ENCODE measurements at places on chromosomes 1 and 21.

- no peak for DNase-seq
Measured at GRCh38 chr1:176448340-176448739, 14.6 kb upstream of the PAPPA2 start.

DNA sequence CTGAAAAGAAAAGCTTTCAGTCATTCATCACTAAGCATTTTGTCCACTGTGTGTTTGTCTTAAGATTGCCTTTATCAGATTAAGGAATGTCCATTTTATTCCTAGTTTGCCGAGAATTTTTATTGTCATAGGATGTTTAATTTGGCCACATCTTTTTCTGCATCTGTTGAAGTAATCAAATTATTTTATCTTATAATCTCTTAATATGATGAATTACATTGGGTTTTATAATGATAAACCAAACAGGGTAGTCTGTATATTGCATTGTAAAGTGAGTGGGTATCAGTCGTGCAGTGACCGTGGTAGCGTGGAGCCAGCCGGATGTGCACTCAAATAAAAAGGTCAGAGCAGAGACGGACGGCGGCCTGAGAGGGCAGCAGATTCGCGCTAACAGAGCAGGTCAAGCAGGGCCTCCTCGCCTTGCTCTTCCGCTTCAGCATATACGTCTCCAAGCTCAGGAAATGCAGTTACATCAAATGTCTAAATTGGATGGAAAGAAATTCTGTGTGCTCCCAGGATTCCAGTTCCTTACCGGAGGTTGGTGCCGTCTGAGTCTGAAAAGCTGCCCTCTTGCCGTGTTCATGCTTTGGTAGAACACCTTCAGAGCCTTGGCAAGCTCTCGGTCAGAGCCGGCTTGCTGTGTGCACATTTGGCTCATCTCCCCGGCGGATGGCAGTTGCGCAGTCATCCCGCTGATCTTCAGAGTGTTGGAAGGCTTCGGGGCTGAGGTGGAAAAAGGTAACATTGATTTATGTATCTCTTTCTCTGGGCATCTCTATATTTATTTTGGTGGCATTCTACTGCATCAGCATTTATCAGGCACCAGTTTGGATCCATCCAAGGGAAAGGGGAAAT lies 51.5 kb downstream of the SCCPDH start:
- DNase-seq: no peak

GRCh38 chr1:20149601-20150325 lies 10.6 kb downstream of the PLA2G2F start:
- DNase-seq: no peak

DNA sequence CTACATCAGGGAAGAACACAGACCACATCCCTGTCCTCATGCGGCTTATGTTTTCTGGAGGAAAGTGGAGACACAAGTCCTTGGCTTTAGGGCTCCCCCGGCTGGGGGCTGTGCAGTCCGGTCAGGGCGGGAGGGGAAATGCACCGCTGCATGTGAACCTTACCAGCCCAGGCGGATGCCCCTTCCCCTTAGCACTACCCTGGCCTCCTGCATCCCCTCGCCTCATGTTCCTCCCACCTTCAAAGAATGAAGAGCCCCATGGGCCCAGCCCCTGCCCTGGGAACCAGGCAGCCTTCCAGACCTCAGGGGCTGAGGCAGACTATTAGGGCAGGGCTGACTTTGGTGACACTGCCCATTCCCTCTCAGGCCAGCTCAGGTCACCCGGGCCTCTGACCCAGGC lies 45.5 kb downstream of the TNNT2 start:
- DNase-seq: no peak

- no peak for DNase-seq
Measured at GRCh38 chr1:246875041-246876026, 56.4 kb downstream of the AHCTF1 start.

DNA sequence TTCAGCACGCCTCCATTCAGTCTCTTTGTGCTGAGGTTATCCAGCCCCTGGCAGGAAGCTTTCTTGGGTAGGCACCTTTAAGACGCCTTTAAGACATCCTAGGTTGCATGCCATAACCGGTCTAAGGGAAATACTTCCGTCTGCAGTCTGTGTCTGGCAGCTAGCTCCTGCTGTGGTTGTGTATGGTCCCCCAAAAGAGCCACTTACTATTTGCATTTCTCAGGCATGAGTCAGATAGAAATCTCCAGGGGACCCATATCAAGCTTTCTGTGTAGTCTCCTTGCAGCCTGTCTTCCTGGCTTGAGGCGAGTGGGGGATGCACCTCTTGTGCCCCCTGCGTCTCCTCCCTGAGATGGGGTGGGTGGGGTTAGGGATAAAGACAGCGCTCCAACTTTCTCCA lies 10.0 kb upstream of the RYR2 start:
- DNase-seq: no peak

GRCh38 chr1:217590598-217590997 lies 40.3 kb downstream of the GPATCH2 start:
- no peak for DNase-seq

GRCh38 chr1:9376430-9376829 lies 83.7 kb downstream of the SPSB1 start:
- DNase-seq: no peak

DNA sequence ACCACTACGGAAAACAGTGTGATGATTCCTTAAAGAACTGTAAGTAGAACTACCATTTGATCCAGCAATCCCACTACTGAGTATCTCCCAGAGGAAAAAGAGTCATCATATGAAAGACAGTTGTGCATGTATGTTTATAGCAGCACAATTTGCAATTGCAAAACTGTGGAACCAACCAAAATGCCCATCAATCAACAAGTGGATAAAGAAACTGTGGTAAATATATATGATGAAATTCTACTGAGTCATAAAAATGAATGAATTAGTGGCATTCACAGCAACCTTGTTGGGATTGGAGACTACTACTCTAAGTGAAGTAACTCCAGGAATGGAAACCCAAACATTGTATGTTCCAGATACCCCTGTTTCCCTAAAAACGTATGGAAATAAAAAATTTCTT lies 337.0 kb upstream of the PTBP2 start:
- no peak for DNase-seq

DNA sequence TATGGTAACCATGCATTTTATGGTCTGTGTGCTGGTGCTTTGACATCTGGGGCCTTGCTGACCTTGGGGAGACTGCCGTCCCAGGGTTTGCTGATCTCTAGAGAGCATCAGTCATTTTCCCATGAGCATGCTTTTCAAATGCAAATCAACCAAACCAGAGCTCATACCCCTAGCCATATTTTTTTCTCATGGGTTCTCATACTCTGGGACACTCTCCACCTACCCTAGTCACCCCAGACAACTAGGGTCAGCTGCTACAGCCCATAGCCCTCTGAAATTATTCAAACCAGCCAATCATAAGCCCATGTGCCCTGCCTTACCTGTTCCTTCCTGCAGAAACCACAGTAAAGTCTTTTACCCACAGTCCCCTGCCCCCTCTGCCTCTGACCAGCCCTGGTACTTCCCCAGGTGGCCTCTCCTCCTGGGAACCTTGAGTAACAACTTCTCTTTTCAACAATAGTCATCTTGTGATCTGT lies 132.0 kb downstream of the MAP3K21 start:
- no peak for DNase-seq

- DNase-seq: no peak
Measured at GRCh38 chr1:159091607-159092031, 15.1 kb upstream of the AIM2 start.

DNA sequence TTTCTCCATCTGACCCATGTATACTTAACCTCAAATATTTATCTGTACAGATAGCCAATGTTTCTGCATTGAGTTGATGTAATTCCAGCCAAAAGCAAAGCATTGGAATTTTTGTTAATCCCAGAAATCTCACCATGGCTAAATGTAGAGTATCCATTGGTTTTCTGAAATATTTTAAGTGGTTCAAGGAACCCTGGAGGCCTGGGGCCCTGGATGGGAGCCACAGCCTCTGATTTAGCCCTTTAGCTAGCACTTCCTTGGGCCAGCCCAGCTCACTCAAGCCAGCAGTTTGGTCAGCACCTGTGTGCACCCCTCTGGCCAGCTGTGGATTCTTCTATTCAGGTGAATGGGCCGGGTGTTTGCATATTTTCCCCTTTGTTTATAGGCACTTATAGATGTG lies 18.8 kb upstream of the EPS8L3 start:
- no peak for DNase-seq

DNA sequence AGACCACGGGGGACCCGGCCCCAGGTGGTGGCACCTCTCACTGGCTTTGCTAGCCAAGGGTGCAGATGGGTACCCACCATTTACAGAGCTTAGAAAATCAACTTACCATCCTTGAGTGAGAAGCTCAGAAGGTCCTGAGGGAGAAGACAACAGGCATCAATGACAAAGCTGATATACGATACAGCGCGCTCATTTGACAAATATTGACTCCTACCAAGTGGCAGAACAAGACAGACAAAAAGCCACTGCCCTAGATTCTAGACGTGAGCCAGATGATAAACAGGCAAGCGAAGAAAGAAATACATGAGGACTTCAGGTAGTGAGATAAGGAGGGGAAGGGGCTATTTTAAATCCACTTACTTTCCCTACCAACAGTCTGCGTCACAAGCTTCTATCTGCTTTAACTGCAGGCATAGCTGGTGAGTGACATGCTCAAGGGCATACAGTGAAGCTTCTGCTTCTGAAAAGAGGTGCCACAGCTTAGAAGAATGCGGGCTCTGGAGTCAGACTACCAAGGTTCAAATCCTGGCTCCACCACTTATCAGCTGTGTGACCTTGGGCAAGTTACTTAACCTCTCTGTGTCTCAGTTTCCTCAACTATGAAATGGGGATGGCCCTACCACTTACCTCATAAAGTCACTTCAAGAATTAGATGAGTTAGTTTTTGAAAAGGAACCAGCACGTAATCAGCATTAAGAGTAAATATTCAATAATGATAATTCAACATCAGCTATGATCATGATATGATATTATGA lies 29.1 kb downstream of the TMCO4 start:
- no peak for DNase-seq

DNA sequence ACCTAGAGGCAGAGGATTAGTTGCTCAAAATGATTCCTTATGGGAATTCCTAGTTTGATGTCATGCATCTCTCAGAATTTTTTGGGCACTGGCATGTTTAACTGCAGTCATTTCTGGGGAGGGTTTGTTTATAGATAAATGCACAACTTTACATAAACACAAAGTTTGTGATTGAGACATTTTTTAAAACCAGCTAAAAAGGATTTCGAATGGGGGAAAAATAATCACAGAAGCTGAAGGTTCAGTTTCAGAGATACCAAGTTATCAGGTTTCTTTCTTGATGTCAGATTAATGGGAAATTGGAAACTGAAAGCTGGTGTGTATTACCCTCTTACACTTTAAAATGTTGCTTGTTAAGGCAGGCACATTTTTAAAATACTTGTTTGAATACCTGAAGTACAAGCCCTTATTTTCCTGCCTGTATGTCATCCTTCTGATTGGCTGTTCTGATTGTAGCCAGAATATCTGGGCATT lies 72.1 kb downstream of the DISP1 start:
- DNase-seq: no peak

DNA sequence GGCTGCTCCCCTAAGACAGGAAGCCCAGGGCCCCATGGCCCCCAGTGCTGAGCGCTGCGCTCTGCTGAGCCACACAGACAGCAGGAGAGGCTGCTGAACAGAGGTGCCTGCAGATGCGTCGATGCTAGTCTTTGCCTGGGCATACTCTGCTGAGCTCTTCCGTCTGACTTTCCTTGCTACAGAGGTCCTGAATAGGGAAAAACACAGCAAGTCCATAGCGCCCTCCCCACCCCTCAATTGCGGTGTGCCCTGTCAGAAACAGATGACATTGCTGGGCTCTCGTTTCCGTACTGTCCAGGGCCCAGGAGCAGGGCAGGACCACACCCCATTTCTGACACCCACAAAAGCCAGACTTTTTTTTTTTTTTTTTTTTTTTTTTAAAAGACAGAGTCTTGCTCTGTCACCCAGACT lies 252.5 kb downstream of the SDCCAG8 start:
- peak; percentile 100 for DNase-seq

DNA sequence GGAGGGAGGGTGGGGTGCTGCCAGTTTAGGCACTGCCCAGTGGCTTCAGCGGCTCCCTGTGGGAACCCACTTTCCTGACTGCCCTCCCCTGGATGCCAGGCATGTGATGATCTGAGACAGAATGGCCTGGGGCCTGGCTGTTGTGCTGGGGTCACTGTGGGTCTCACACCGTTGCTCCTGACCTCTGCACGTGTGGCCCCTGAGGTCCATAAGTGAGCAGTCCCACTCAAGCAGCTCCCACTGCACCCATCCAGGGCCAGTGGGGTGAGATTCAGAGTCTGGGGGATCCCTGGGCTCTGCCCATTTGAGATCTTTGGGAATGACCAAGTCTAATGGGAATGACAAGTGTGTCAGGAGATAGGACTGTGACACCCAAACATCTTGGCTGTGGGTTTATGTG lies 18.0 kb downstream of the PODN start:
- no peak for DNase-seq

Data from NCI-H1694 (cell line).